ENCODE measurements at places on chromosomes 1 and 21.

GRCh38 chr1:173527151-173527826, 50.2 kb downstream of the PRDX6 start:
- H3K4me1 ChIP-seq, result peaks cover 11% of the 10 kb centered on the region
- H3K27ac ChIP-seq, result no peak overlapping the region
- H3K27me3 ChIP-seq, result no peaks in the 10 kb centered on the region
- H3K4me3 ChIP-seq, result no peak overlapping the region
- no peak for ATAC-seq
- no peaks in the 10 kb centered on the region for H3K36me3 ChIP-seq

DNA sequence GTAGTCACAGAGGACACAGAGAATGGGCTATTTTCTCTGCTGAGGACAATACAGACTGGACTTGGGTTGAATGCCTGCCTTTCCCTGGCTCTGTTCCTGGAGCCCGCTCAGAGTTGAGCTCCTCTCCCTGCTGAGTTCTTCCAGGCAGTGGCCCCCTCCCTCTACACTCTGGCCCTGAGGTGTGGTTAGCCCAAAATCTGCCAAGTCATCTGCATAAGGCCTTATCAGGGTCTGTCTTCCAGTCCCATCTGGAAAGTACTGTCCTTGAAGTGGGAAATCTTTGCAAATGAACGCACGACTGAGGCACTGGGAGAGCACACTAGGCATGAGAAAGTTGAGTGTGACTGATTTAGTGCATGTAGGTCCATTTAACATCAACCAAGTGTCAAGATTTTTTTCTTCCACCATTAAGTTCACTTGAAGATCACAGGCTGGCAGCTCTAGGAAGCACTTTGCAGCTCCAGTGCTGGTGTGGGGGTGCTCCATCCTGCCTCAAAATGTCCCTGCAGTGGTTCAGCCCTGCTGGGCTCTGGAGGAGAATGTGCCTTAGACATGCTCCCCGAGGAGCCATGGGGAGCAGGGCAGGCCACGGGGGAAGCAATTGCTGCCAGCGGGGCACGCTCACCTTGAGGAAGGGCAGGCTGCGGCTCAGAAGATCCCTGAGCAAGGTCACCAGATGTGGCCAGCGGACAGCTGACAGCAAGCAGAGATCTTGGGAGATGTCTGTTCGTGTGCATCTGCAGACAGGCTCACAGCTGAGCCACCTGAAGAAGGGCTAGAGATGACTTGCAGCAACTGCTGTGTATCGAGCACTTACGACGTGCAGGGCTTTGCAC, 41.5 kb downstream of the IER5 start:
- ATAC-seq, result no peak
- no peaks in the 10 kb centered on the region for H3K27me3 ChIP-seq
- H3K4me3 ChIP-seq, result no peak overlapping the region
- peaks cover 19% of the 10 kb centered on the region for H3K4me1 ChIP-seq
- no peak overlapping the region for H3K27ac ChIP-seq
- H3K36me3 ChIP-seq, result no peaks in the 10 kb centered on the region

- H3K27ac ChIP-seq, result peak overlapping the region; percentile 97
- H3K27me3 ChIP-seq, result no peaks in the 10 kb centered on the region
- peak; percentile 3 for ATAC-seq
- H3K4me3 ChIP-seq, result peak overlapping the region; percentile 78
- peaks cover 100% of the 10 kb centered on the region for H3K36me3 ChIP-seq
These were observed 139.9 kb downstream of the CLIC6 start for GRCh38 chr21:34808569-34809204.

DNA sequence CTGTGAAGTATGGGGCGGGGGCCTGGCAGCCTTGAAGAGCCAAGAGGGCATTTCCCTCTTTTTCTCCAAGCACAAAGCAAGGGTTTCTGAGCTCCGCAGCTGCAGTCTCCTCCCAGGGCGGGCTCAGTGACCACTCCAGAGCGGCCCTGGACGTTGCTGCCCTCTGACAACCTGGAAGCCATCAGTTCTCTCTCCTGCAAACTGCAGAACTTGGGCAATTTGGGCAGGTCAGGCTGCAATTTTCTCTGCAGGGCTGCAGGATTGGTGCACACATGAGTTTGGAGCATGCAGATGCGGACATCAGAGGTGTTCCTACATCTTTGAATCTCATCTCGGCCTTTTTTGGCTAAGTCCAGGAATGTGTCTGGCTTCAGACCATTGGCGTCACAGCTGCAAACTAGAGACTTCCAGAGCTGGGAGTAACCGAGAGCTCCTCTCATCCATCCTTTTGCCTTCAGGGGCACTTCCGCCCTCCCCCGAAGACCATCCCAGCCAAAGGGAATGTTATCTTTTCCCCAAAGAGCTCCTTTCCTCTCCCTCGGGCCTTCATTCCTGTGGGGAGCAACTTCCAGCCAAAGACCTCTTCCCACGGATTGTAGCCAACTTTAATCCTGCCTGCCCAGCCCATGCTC, 139.6 kb upstream of the WNT4 start:
- H3K36me3 ChIP-seq, result no peaks in the 10 kb centered on the region
- no peak overlapping the region for H3K27ac ChIP-seq
- peaks cover 31% of the 10 kb centered on the region for H3K27me3 ChIP-seq
- no peaks in the 10 kb centered on the region for H3K4me1 ChIP-seq
- no peak overlapping the region for H3K4me3 ChIP-seq
- no peak for ATAC-seq

DNA sequence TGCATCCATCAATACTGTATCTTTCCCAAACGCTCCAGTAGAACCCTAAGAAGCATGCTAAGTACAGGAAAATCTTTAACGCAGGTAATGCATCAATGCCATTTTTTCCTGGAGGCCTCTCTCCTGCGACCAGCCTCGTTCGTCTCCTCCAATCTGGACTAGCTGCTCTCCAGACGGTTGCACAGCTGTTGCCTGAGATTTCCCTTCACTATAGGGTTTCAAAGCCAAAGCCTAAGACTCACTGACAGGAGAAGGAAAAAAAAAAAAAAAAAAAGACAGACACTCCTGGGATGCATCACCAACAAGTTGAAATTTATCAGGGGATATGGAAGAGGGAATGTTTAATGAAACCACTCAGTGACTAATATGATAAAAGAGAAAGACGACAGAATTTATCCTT, 93.0 kb downstream of the APP start:
- no peak overlapping the region for H3K27ac ChIP-seq
- no peak for ATAC-seq
- no peaks in the 10 kb centered on the region for H3K4me1 ChIP-seq
- H3K27me3 ChIP-seq, result no peaks in the 10 kb centered on the region

DNA sequence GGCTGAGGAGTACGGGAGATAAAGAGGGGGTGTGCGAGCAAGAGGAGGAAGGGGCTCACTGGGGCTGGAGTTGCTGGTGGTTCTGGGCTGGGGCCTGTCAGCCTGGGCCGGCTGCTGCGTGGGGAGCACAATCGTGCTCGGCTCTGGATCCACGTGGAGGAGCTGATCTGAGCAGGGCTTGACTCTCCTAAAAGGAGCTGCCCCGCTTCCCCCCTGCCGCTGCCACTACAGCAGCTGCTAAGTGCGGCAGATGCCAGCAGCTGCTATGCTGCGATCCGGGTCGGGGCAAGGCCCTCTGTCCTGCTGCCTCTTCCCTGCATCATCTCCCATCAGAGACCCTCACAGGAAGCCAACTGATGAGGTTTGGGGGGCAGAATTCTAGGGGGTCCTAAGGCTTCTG, 165.9 kb downstream of the PCBP3 start:
- H3K27me3 ChIP-seq, result peaks cover 9% of the 10 kb centered on the region
- no peaks in the 10 kb centered on the region for H3K4me1 ChIP-seq
- H3K36me3 ChIP-seq, result no peaks in the 10 kb centered on the region
- H3K27ac ChIP-seq, result no peak overlapping the region
- no peak overlapping the region for H3K4me3 ChIP-seq

DNA sequence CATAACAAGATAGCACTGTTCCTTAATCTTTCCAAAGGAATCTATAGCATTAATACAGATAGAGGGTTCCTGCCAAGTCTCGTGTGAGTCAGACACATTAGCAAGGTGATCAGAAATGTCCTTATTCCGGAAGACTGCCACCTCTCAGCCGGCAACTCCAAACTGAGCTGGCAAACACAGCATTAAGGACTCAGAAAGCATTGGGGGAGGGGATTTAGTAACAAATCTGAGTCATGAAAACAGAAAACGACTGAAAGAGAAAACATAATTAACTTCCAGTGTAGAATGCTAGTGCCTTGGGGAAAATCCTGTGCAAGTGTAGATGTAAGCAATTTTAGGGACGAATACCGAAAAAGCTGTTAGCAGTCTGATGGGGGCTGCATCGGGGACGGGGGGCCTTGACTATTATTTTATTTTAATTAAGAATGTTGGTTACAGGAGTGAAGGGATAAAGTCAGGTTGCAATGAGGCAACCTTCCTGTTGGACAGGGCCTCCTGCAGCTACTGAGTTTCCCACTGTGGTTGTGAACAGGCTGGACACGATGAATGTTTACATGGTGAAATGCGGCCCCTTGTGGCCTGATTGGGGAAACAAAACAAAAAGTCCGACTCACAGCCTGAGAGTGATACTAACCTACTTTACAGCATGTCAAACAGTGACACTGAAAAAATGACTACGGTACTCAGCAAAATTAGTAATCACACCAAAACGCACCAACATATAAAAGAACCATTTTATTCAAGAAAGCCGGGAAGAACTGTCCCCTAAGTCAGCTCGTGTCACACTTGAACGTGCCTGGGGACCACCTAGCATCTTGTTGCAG, 20.7 kb downstream of the MIS18A start:
- peaks cover 9% of the 10 kb centered on the region for H3K4me1 ChIP-seq
- H3K27me3 ChIP-seq, result peaks cover 19% of the 10 kb centered on the region
- no peaks in the 10 kb centered on the region for H3K36me3 ChIP-seq

DNA sequence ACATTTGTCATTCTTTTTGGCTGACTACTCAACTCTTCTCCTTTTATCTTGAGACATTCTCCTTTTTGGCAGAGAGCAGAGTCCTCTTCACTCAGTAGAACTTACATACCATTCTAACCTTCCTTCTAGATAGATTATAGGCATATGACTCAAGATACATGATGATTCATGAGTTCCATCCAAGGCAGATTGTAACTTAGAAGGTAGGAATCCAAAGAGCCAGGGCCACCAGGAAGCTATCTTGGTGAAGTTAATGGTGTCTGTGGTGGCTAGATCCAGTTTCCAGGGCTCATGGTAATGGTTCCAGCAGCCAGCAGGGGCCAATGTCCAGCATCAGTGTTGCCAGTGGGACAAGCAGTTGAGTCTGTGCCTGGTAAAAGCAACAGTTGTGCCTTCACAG, 76.1 kb upstream of the KIAA0040 start:
- no peak overlapping the region for H3K27ac ChIP-seq
- peak; percentile 40 for ATAC-seq
- no peak overlapping the region for H3K4me3 ChIP-seq
- H3K36me3 ChIP-seq, result no peaks in the 10 kb centered on the region

DNA sequence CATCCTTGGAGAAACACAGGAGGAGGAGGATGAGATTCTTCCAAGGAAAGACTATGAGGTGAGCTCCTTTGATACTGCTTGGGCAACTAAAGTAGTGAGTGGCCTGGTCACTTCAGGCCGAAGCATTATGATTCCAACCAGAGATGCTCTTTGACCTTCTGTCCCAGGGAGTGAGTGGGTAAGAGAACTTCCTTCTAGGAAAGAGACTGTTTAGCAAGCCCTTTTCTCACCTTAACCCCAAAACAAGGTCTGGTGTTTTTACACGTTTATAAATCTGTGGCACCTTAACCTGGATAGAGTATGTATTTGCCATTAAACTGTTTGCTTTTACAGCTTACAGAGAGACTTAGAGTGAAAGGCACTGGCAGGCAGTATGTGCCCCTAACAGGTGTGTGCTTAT, 1.1 kb downstream of the CLCN6 start:
- ATAC-seq, result no peak
- H3K4me3 ChIP-seq, result peak overlapping the region; percentile 90
- H3K36me3 ChIP-seq, result peaks cover 64% of the 10 kb centered on the region
- H3K27me3 ChIP-seq, result no peaks in the 10 kb centered on the region
- H3K4me1 ChIP-seq, result peaks cover 21% of the 10 kb centered on the region

DNA sequence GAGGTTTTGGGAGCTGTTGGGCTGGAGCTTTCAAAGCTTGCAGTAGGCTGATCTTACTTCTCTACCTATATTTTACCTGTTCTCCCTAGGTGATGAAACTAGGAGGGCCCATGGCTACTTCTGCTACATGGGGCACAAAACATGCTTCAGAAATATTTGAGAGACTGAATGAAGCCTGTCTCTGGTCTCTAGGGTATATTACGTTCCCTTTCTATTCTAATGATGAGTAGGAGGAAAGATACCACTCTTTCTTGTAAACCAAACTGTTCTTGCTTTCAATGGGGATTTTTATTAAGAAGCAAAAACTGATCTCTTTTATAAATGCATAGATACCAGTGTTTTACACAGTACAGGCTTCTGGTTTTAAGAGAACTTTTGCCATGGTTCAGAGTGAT, 103.1 kb downstream of the GALNT2 start:
- H3K4me3 ChIP-seq, result peak overlapping the region; percentile 1
- H3K27ac ChIP-seq, result no peak overlapping the region
- H3K27me3 ChIP-seq, result no peaks in the 10 kb centered on the region

DNA sequence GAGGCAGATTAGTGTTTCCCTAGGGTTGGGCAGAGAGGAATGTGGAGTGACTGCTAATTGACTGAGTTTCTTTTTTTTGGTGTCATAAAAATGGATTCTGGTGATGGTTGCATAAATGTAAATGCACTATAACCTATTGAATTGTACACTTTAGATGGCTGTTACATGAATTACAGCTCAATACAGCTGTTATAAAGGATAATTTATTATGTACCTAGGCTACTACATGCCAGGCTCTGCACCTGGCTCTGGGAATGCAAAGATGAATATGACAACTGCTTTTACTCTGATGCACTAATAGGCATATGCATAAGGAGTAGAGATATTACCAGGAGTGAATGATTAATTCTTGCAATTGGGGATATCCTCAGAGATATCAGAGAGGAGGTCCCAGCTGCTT, 345.3 kb downstream of the PTBP2 start:
- no peak overlapping the region for H3K27ac ChIP-seq
- H3K27me3 ChIP-seq, result no peaks in the 10 kb centered on the region
- H3K36me3 ChIP-seq, result no peaks in the 10 kb centered on the region
- H3K4me3 ChIP-seq, result no peak overlapping the region

GRCh38 chr1:205235951-205236350, 8.2 kb downstream of the TMCC2 start:
- peak overlapping the region; percentile 85 for H3K27ac ChIP-seq
- peaks cover 16% of the 10 kb centered on the region for H3K27me3 ChIP-seq
- no peak overlapping the region for H3K4me3 ChIP-seq
- peaks cover 29% of the 10 kb centered on the region for H3K4me1 ChIP-seq
- no peak for ATAC-seq

DNA sequence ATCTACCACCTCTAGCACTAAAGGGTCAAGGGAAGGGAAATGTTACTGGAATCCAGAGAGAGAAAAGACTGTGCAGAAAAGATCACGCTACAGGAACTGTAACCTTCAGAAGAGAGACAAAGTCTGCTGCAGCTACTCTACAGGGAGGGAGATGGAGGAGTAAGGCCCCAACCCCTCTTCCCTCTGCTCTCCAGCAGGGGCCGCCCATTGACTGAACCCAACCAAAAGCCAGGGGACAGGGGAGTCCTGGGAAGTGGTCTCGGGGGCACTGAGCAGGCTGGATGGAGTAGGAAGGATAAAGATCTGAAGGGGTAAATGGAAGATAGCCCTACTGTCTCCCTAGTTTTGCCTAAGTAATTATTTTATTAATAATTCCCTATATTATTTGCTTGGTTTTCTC, 72.8 kb upstream of the NR5A2 start:
- ATAC-seq, result no peak
- H3K36me3 ChIP-seq, result no peaks in the 10 kb centered on the region
- H3K4me3 ChIP-seq, result no peak overlapping the region
- H3K27ac ChIP-seq, result no peak overlapping the region
- no peaks in the 10 kb centered on the region for H3K4me1 ChIP-seq

GRCh38 chr1:223243441-223244050, 100.5 kb upstream of the TLR5 start:
- H3K27ac ChIP-seq, result no peak overlapping the region
- H3K4me1 ChIP-seq, result peaks cover 25% of the 10 kb centered on the region
- H3K4me3 ChIP-seq, result no peak overlapping the region
- H3K36me3 ChIP-seq, result no peaks in the 10 kb centered on the region
- no peaks in the 10 kb centered on the region for H3K27me3 ChIP-seq
